Cerebellum (tissue), 4 donors: ENCODE measurements at places on chromosomes 7 and 10.

DNA sequence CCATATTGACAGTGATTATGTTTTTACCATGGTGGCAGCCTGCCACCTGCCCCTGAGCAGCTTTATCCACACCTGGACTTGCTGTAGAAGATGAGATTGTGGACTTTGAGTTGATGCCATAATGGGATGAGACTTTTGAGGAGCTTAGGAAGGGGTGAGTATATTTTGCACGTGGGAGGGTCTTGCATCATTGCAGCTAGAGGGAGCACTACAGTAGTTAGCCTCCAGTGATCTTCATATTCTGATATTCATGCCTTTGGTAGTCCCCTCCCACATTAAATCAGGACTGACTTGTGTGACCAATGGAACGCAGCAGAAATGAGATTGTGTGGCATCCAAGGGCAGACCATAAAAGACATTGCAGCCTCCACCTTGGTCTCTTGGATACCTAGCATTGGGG lies 18.2 kb upstream of the COL13A1 start:
- no peak for DNase-seq

- DNase-seq, result no peak
Measured at GRCh38 chr10:114022766-114023597, 20.7 kb upstream of the ADRB1 start.

GRCh38 chr7:117828825-117829224 lies 44.4 kb downstream of the CTTNBP2 start:
- DNase-seq, result no peak

- no peak for DNase-seq
Measured at GRCh38 chr7:46812101-46812675, 769.7 kb downstream of the TNS3 start.

DNA sequence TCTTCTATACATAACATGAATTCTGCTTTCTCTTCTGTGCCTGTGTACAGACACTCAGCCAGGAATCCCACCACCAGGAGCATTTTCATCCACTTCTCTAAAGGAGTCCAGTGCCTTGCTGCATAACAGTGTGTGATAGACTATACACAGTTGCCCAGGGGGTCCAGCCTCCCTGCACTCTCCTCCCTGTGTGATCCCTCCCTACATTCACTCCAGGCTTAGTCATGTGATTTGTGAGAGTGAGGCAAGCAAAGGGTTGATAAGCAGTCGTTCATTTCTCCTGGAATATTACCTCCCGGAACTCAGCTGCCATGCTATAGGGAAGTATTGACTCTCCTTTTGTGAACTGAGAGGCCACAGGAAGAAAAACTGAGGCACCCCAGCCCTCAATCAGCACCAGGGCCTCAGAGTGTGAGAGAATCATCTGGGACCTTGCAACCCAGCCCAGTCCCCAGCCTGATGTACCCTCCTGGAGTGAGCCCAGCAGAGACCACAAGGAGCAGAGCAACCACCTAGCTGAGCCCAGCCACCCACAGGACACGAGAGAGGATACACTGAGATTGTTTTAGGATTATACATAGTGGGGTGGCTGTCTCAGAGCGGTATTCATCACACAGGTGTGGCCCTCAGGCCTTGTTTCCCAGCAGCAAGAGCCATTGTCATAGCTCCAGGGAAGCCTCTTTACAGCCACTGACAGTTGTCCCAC lies 45.0 kb upstream of the EEPD1 start:
- no peak for DNase-seq

DNA sequence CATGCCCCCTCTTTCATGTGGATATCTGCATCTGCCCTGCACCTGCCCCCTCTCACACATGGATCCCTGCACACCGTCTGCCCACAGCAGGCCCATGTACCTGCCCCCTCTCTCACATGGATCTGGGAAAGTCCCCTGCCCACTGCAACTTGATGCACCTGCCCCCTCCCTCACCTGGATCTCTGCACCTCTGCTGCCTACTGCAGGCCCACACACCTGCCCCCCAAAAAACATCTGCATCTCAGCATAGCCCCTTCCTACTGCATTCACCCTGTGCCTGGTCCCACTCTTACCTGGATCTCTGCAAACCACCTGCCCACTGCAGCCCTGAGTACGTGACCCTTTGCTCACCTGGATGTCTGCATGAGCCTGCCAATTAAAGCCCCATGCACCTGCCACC lies 479.8 kb downstream of the PTPRN2 start:
- no peak for DNase-seq

DNA sequence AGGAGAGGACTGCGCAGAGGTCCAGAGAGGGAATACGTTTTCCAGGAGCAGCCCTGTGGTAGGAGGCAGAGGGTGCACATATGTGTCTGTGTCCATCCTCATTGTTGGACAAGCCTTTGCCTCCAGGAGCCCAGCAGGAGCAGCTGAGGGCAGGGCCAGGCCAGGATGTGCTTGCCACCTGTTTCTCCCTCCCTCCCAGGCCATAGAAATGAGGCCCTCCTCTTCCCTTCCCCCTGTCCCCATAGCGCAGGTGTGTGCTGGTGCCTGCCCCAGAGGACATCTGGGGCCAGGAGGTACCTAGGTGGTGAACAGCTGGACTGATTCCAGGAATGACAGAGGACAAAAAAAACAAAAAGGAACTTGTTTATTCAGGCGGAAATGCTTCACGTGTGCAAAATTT lies 10.5 kb upstream of the CXCL12 start:
- peak; percentile 70 for DNase-seq

GRCh38 chr10:116761883-116762282 lies 19.5 kb upstream of the HSPA12A start:
- DNase-seq, result no peak

GRCh38 chr7:121525155-121525819 lies 129.2 kb upstream of the FAM3C start:
- DNase-seq, result no peak

GRCh38 chr7:140639366-140640053 lies 1.1 kb downstream of the DENND2A start:
- no peak for DNase-seq

DNA sequence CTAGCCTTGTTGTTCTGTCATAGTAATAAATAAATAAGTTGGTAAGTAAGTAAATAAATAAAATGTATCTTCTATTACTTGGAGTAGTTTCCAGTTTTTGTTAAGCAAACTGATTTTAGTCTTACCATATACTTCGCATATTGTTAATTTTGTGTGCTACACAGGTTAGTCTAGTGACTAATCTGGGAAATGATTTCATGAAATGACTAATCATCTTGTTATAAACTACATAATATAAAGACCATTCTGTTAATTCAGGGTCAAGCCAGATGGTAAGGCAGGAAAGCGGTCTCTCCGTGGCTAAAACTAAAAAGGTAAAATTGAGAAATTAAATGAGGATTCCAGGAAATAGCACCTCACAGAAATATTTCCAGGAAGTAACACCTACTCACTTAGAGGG lies 58.5 kb upstream of the FOXP2 start:
- no peak for DNase-seq

- DNase-seq, result peak; percentile 18
Measured at GRCh38 chr7:26686448-26686981, 177.9 kb downstream of the SKAP2 start.

GRCh38 chr7:132243463-132243862 lies 332.8 kb downstream of the PLXNA4 start:
- no peak for DNase-seq

DNA sequence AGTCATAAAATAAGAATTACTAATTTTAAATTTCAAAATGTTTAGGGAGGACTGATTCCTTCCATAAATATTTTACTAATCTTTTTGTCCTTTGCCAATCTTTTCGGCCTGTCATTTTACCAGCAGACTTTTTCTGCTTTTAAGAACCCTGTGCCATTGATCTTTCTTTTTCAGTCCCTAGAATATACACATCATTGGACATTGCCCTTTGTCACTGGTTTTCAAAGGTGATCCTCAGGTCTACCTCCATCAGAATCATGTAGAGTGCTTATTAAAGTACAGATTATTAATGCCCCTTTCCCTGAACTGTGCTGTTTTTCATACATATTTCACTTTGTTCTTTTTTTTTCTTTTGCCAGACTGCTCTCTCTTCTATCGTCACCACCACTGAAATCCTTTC lies 43.8 kb downstream of the SHOC2 start:
- DNase-seq, result no peak

- no peak for DNase-seq
Measured at GRCh38 chr10:69742356-69742695, 59.4 kb upstream of the COL13A1 start.

DNA sequence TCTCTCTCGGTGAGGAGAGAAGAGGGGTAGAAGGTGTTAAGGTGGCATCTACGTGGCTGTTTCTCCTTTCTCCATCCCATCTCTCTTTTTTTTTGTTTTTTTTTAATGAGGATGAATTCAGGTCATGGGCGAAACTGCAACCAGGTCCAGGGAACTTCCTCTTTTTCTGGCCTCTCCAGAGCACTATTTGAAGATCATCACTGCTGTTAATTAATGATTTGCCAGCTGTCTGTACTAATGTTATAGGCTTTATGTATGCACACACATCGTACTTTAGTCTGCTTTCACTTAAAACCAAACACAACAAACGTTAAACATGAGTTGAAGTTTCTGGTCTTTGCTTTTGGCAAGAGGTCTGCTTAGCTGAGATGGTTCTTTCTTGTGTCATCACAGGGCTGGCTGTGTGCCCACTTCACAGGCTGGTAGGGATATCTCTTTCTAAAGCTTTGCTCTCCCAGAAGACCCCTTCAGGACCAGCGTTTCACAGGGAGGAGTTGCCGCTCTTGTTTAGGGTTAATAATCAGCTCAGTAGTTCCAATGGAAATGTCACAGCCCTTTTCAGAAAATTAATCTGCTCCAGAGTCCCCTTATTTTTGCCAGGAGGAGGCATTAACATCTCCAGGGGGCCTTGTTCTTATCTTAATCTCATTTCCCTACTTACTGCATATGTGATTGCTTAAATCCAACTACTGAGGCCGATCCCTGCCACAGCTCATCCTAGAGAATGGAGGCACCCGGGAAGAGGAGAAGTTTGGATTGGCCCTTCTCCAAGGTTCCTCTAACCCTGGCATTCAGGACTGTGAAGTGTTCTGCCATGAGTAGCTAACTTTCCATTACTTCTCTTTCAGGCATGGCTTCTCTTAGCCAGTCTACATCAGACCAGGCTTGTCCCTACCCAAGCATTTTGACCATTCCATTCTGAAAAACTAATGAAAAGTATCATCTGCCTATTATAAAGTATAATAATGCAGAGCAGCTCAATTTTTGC lies 273.9 kb upstream of the NFE2L3 start:
- DNase-seq, result no peak

DNA sequence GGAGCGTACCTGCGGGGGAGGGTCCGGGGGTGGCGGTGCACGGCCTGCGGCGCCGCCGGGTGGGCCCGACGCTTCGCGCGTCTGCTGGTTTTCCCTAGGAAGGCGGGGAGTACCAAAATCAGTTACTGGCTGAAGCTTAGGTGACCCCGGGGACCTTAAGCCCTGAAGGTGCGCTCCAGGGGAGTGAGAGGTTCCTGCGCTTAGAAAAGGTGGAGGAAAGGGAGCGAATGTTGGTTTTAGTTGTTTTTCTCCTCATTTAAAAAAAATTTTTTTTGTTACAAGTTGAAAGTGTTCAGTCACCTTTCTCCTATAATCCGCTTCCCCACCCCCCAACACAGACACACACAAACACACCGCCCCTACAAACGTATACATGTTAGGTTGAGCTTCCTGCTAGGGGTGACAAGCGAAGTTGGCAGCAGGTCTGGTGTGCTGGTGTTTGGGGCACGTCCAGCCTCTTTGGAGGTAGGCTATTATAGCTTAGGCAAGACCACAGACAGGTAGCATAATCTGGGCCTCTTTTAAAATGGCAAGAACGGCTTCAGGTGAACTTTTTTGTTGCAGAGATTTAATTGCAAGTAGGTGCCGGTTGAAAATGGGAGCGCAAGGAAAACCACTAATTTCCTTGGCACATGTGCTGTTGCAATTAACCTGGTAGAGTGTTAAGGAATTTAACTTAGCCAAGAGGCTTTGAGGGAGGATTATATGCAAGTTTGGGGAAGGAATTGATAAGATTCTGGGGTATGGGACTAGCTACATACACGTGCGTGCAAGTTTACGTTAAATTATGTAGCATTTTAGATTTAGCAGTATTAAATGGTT lies 945 bp downstream of the ADD3 start:
- peak; percentile 41 for DNase-seq

- DNase-seq, result no peak
Measured at GRCh38 chr7:38905056-38905759, 3.8 kb downstream of the VPS41 start.
